ENCODE measurements at places on chromosomes 16 and 17.

- DNase-seq, result no peak
Measured at GRCh38 chr16:75701361-75701760, at the start of gene DUXB. TSS of gene DUXB (minus strand) at chr16:75701461. CDS start at chr16:75701418, 43 bp downstream.

- DNase-seq, result no peak
Measured at GRCh38 chr17:48595278-48595999, 1.9 kb upstream of the HOXB5 start.

GRCh38 chr16:424623-425081 is 797 bp upstream of the RAB11FIP3 start:
- no peak for DNase-seq

DNA sequence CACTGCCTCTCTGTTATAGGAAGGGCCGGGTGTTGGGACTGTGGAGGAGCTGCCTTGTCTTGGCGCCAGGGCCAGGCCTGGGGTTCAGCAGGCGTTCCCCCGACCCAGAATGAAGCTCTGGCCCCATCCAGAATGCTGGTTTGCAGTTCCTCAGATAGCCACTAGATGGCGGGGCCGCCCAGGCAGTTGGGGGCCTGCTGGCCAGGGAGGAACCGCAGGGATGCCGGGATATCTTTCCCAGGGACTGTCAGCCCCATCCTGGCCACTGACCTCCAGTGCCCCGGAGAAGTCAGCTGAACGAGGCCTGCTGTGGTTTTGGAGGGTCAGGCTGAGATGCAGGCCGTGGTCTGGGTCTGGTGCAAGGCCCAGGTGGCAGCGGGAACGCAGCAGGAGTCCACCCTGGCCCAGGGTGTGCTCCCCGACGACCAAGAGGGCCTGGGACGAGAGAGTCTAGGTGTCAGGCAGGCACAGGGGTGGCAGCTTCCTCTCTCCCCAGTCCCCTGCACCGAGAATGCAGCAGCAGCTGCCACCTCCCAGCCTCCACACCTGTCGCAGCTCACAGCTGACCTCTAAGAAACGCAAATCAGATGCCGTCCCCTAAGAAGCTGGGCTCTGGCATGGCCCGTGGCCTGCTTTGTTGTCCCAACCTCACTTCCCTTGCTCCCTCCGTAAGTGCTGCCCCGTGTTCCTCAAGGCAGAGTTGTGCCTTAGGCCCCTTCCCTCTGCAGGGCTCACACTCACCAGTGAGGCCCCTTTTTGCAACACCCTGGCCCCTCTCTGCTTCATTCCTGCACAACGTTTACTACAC is 51.2 kb downstream of the RMI2 start:
- DNase-seq, result peak; percentile 26

- no peak for DNase-seq
Measured at GRCh38 chr17:65576939-65577338, 15.5 kb upstream of the AXIN2 start.

- no peak for DNase-seq
Measured at GRCh38 chr16:49473773-49474172, 100.2 kb downstream of the C16orf78 start.

DNA sequence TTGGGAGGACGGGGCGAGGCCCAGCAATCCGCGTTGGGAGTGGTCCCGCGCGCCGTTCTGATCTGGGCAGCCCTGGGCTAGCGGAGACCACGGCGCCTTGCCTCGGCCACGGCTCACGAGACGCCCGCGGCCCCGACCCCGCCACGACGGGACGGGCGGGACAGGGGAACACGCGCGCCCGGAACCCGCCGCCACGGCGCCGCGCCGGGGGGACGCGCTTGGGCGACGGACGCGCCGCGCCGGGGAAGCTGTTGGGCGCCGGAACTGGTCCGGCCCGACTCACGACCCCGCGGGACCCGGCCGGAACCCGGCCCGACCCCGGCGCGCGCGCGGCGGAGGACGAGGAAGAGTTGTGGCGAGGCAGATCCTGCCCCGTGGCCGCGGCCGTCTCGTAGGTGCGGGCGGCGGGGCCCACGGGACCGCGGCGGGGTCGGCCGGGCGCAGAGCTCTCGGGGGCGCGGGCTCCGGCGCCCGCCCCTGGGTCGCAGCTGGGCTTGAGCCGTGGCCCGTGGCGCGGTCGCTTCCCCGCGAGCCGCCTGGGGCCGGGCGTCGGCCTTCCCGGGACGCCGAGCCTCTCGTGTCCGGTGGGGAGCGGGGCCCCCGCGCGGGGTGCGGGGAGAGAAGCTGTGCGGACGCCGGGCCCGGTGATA is at the start of gene ACSF3:
TSS of gene ACSF3 (plus strand) at position 251 of the 650 bp plus-strand sequence. CDS start 6,830 bp downstream, outside the sequence.
- DNase-seq, result peak; percentile 59

GRCh38 chr17:6524520-6524919 is 31.8 kb downstream of the PITPNM3 start:
- DNase-seq, result no peak

GRCh38 chr17:47955497-47956461 is 1.9 kb downstream of the PRR15L start:
- no peak for DNase-seq

DNA sequence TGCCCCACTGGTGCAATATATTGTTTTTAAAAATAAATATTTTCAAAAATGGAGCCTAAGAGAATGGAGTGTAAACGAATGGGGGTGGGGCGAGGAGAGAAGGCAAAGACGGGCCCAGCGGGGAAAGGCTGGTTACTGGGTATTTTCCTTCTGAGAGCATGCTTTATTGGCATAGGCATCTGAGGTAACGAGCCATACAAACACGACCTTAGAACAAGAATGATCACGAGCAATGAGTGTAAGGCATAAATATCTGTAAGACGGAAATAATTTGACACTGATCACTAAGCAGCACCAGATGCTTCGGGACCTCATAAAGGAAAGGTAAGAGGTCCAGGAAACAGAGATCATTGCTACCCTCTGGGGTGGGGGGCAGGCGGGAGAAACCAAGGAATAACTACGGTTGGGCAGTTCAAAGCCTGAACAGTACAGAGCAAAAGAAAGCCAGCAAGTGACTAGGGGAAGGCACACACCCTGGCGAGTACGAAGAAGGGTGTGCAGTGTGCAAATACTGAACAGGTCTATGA is 959 bp downstream of the SSH2 start:
- no peak for DNase-seq

DNA sequence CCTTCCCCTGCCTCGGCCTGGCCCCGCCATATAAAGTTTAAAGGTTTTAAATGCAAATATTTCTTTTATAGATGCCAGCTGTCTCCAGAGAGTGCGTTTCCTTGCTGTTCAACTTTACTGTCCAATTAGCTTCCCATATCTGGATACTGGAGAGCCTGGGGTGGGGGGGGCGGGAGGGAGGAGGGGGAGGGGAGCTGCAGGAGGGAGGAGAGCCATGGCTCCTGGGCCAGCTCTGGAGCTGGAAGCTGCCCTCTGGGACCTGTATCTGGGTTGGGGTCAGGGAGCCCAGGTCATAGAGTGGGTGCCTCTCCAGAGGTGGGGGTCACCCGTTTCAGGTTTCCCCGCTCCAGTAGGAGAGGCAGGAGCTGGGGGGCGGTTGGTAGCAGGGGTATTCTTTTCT is 6.2 kb upstream of the GSE1 start:
- DNase-seq, result no peak

DNA sequence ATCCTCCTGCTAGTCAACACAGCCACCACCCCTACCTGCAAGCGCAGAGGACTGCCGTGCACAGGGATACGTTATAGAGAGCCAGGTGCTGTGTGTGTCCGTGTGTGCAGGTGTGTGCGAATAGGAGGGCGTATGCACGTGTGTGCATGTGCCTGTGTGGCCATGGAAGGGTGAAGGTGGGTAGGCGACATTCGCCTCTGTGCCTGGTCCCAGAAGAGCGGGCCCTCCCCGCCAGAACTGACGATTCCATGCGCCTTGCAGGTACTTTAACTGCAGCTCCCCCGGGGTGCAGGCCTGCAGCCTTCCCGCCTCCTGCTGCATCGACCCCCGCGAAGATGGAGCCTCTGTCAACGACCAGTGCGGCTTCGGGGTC is 8.7 kb downstream of the PDE6G start:
- no peak for DNase-seq

DNA sequence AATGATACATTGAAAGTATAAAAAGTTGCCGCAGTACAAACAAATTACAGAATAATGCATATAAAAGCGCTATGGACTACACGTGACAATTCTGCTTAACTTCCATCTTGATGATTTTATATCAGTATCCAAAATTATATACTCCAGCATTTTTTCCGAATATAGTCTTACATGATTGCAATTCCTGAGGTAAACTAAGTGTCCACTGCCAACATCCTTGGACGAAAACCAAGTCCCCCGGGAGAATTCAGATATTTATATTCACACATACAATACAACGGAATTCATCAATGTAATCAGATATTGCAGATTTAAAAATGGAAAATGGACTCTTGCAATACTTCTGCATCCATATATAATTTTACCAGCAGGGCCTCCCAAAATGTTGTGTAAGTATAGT is 8.9 kb upstream of the MYH11 start:
- DNase-seq, result no peak

DNA sequence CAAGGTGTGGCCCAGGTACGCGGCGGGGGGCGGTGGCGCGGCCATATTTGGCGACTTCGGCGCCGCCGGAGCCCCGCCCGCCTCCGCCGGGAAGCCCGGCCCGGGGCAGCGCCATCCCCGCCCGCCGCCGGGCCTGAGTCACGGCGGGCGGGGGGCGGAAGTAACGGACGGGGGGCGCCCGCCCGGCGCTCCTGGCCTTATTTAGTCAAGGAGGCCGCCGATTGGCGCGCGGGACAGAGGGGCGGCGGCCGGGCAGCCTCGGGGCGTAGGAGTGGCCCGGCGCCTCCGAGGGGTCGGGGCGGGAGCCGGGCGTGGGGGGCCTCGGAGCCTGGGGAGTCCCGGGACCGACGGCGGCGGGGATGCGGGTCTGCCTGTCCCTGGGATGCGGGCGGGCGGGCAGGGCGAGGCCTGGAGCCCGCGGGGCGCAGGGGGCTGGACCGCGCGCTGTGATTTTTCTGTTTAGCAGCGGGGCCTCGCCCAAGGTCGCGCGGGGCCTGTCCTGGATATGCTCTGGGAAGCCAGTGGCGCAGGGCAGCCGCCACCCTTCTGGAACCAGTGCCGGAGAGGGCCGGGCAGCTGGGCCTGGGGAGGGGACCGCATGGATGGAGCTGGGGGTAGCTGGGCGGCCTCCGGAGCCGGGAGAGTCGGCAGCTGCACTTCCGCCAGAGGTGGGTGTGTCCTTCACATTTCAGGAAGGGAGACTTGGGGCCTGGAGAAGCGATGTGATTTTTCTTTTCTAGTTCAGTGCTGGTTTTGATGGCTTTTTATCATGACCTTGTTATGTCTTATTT is 2.3 kb upstream of the ACTG1 start:
- DNase-seq, result peak; percentile 71

DNA sequence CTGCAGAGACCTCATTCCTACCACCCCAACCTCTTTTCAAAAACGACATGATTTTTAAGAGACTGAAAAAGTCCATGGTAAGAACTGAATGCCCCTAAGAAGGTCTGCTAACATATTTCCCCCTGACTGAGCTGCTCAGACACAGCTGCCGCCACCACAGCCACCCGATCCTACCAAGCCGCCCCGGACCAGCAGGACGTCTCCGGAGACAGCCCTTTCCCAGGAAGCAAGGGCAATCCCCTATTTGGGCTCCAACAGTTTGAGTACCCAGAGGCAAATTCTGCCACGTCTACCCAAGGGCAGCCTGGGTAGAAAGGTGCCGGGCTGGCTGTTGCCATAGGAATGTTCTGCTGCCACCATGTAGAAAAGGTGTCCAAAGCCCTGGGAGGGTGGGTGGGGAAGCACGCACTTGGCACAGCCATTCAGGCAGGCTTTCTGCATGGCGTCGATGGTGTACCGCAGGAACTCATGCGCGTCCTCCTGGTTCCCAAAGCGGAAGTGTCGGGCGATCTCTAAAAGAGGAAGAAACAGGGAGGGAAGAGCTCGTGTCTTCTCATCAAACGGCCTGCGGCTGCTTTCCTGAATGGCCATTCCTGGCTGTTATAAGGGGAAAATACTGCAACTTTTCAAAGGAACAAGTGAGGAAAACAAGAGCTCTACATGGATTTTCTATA is 13.6 kb downstream of the USP36 start:
- no peak for DNase-seq

GRCh38 chr16:75061669-75062068 is 54.9 kb downstream of the LDHD start:
- DNase-seq, result no peak

GRCh38 chr17:43673516-43674323 is 12.0 kb upstream of the MEOX1 start:
- DNase-seq, result peak; percentile 27

DNA sequence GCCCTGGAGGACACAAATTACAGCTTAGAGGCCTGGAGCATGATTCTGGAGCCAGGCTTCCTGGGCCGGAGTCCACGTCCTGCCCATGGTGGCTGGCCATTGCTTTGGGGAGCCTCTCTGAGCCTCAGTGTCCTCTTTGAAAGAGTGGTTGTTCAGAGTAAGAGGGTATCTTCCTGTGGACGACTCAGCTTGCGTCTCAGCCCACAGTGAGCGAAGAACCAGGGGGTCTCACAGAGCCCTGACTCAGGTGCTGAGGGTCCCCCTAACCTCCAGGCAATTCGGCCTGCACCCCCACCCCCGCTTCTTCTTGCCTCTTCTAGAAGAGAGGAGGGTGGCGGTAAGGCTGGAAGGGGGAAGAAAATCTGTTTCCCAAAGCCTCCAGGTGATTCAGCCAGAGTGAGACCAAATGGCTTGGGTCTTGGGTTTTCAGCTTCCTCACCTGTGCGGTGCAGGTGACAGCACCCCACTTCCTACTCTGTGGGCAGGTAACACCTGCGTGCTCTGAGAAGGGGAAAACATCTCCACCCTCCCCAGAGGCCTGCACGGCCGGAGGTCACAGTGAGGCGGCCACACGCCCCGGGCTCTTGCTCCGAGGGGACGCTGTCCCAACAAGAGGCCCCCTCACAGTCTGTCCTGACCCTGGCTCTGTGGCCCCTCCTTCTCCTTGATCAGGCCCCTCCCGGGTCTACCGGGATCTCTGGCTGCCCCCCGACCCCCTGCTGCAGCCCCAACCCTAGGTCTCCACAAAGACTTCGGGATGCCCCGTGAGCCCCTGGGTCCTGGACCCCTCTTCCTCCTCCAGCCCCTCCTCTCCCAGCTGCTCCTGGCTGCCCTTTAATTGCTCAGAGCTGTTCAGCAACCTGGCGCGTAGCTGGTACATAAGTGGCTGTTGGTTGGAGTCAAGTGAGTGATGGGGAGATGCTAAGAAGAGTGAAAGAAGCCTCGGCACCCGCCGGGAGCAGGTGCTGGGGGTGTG is 119.2 kb downstream of the METRNL start:
- DNase-seq, result no peak

GRCh38 chr16:71498031-71498430 is 8.9 kb upstream of the ZNF19 start:
- DNase-seq, result no peak

GRCh38 chr17:77819497-77819896 is 139.0 kb upstream of the TNRC6C start:
- DNase-seq, result no peak

- DNase-seq, result no peak
Measured at GRCh38 chr17:3002538-3003295, 60.7 kb downstream of the OR1D5 start.

DNA sequence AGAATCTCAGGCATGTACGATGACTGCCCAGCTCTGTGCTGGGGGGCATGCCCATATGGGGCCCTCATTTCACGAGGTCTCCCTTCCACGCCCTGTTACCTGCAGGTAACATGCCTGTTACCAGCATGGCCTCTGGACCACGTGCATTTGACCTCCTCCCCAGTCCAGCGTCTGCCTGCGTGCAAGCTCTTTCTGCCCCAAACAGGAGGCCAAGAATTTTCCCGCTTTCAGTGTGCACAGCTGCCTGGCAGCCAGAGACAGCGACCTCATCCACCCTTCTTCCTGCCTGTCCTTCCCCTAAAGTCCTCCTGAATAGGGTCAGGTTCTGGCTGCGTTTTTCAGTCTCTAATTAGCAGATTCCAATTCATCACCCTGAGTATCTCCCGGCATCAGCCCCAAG is 306.5 kb upstream of the ZFHX3 start:
- no peak for DNase-seq
